ENCODE measurements at places on chromosomes 1 and 21.

DNA sequence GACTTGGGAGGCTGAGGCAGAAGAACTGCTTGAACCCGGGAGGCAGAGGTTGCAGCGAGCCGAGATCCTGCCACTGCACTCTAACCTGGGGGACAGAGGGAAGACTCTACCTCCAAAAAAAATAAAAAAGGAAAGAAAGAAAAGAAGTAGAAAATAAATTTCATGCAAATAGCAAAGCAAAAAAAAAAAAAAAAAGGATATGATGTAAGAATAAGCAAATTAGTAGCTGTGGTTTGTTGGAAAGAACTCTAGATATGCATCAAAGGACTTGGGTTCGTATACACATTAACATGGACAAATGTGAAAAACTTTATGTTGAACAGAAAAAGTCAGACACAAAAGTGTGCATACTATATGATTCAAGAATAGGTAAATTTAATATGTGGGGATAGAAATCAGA is 11.9 kb downstream of the WASF2 start:
- DNase-seq = no peak

DNA sequence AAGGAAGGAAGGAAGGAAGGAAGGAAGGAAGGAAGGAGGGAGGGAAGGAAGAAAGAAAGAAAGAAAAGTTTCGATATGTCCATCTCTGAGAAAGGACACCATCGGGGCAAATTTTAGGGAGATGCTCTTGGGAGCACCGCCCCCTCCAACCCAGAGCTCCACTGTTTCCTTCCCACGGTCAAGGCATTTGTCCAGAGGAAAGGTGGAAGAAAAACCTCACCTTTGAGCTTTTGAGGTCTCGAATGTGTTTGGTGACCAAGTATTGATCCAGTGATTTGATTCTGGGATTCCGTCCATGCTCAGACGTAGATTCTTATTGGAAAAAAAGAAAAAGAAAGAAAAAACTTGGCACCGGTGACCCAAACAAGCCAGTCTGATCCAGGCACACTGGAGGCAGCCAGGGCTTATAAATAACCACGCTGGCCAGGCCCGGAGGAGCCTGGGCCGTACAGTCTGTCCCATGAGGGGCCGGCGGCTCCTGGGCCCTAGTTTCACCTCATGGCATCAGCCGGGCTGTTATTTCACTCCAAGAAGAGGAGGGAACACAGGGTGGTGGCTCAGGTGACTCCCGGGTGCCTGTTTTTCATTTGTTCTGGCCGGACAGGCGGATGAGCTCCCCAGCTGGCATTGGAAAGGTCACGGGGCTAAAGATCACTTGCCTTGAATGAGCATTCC is 36.1 kb upstream of the SLC25A33 start:
- DNase-seq = no peak

DNA sequence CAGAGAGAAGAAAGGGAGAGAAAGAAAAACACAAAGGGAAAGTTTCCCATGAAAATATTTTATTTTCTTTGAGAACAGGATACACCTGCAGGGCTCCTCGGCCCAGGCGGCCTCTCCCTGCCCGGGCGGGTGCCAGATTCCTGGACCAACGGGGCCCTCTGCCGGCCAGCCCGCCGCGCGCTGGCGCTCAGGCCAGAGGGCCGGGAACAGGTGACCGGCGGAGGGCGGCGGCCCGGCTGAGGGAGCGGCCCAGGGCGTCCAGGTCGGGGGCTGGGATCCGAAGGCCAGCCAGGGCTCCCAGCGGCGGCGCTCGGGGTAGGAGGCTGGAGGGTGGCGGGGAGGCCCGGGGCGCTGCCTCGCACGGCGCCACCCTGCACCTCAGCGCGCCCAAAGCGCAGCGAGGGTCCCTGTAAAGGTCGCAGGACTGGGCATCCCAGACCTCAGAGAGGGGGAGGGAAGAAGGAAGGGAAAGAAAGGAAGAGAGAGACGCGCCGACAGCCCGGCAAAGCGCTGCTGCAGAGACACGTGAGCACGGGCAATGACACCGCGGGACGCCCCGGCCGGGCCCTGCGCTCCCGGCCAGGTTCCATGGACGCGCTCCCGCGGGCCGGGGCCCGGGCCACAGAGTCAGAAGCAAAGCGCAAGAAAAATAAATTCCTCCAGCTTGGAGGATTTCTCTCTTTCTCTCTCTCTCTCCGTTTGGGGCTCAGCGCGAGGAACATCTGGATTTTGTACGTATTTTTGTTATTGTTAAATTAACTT is 927 bp downstream of the WNT9A start:
- no peak for DNase-seq

- DNase-seq = no peak
Measured at GRCh38 chr1:60875138-60875537, 207.2 kb upstream of the NFIA start.

- no peak for DNase-seq
Measured at GRCh38 chr1:29986986-29987385, 736.4 kb downstream of the MATN1 start.

- no peak for DNase-seq
Measured at GRCh38 chr1:77891200-77891599, 2.8 kb downstream of the NEXN start.

GRCh38 chr1:145778146-145778540 is 45.8 kb downstream of the RNF115 start:
- no peak for DNase-seq

GRCh38 chr1:19309123-19309813 is 2.7 kb downstream of the AKR7A2 start:
- DNase-seq = no peak
